ENCODE measurements at places on chromosomes 12 and 14.

DNA sequence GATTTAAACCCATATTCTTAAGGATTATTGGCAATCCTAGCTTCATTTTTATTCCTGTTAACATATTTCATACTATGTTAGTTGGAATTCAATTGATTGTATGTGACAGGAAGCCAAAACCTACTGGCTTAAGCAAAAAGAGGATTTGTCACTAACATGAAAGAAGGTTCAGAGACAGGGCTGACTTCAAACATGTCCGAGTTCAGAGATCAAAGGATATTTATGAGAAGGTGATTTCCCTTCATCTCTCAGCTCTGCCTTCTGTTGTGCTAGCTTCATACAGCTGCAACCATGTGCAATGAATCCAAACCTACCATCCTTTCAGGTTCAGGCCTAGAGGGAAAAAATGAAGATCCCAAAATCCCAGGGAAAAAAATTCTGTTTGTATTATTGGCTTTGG, 349.7 kb downstream of the ATP23 start:
- no peaks in the 10 kb centered on the region for H3K4me1 ChIP-seq
- no peaks in the 10 kb centered on the region for H3K36me3 ChIP-seq
- DNase-seq: no peak
- H3K27ac ChIP-seq: no peak overlapping the region

DNA sequence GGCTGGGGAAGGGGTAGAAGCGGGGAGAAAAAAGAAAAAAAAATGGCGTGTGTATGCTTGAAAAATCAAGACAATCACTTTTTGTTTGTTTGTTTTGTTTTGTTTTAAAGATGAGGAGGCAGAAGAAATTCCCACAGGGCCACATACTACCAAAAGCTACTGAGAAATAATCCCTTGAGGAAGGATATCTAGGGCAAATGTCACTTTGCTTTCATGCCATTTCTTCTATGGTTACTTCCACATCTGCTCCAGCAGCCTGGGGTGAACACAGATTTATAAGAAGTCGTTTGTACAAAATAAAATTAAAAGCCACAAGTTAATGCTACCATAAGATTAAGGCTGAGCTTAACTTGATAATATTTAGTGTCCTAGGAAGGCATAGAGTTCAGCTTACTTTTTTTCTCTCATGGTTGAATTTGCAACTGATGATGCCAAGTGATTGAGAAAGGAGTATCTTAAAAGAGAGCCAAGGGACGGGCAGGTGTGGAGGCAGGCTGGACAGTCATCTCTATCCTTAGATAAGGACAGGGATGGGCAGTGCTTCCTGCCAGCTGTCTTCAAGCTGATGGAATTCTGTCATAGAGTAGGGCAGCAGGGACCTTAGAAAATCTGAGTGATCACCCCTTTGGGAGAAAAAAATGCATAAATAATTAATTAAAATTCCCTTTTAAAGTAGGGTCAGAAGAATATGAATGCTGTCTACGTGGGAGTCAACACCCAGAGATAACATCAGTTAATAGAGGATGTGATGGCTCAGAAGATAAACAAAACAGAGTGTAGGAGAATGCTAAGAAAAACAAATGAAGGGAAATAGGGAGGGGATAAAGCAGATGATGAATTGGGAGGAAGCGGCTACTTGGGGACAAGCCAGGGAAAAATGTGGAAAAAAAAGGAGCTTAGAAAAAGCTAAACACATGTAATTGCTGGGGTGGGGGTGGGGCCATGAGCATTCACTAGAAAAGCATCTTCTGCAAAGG, 57.1 kb downstream of the DYRK2 start:
- H3K4me3 ChIP-seq: no peak overlapping the region
- H3K27me3 ChIP-seq: peaks cover 32% of the 10 kb centered on the region
- DNase-seq: no peak
- H3K27ac ChIP-seq: no peak overlapping the region

DNA sequence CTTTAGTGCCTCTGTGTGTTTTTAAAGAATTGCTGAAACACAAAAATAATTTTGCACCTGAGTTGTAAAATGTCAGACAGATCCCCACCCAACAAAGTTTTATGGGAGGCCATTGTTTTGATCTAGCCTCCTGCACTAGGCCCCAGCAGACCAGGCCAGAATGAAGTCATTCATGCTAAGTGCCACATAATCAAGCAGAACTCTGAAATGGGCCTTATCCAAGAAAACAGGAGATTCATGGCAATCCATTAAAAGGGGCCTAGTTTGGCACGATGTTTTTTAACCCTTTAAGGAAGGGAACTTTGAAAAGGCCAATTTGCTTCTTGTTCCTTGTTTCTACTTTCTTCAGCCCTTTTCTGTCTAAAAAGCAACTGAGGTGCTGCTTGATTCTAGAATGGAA, 260.9 kb downstream of the ITPR2 start:
- H3K4me1 ChIP-seq: peaks cover 17% of the 10 kb centered on the region
- peaks cover 16% of the 10 kb centered on the region for H3K36me3 ChIP-seq
- no peak overlapping the region for H3K4me3 ChIP-seq
- no peak for DNase-seq
- no peak overlapping the region for H3K27ac ChIP-seq

- peaks cover 5% of the 10 kb centered on the region for H3K36me3 ChIP-seq
- DNase-seq: no peak
- no peaks in the 10 kb centered on the region for H3K27me3 ChIP-seq
- H3K4me1 ChIP-seq: peaks cover 64% of the 10 kb centered on the region
- H3K27ac ChIP-seq: no peak overlapping the region
Measured at GRCh38 chr12:92108651-92109050, 37.0 kb downstream of the BTG1 start.

DNA sequence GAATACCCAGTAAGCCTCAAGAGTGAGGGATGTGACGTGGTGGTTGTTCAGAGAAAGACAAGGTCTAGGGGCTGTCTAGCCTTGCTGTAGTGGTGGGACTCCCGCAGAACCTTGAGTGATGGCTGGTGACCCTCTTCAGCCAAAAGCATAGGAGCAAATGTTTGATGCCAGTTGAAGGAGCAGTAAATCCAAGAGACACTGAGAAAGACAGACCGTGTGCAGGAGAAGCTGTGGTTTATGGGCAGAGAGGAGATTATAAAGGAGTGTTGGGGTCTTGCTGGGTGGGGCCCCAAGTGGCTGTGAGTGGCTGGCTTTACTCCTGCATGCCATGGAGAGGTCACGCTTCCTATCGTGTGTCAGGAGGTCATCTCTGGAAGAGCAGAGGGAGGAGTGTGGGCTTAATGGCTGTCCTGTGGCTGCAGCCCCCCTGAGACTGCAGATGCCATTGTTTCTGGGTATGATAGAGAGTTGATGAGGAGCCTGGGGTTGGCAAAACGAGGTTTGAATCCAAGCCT, 152.0 kb upstream of the CCND2 start:
- H3K27me3 ChIP-seq: peaks cover 5% of the 10 kb centered on the region
- H3K27ac ChIP-seq: no peak overlapping the region
- peaks cover 47% of the 10 kb centered on the region for H3K4me1 ChIP-seq
- no peak overlapping the region for H3K4me3 ChIP-seq
